AG09319 (cell line): ENCODE measurements at places on chromosomes 5 and 9.

GRCh38 chr5:53360811-53361210 is 119.6 kb upstream of the FST start:
- DNase-seq = peak; percentile 29

- DNase-seq = no peak
Measured at GRCh38 chr9:136520053-136520540, 25.8 kb downstream of the NOTCH1 start.

DNA sequence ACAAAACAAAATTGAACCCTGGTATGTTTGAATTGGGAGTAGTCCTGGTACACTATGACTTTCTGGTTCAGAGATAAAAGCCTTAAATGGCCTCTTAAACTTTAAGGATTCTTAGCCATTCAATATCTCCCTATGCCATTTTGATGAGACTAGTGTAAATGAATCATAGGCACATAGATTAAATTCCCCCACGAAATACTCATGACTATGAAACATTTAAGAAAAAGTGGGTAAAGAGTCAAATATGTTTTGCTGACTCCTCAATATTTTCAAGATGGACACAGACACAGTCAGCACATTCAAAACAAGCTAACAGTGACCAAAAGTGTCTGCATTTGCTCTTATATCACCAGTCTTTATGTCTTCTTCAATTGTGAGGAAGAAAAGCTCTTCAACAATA is 278.3 kb downstream of the PDE4D start:
- no peak for DNase-seq

DNA sequence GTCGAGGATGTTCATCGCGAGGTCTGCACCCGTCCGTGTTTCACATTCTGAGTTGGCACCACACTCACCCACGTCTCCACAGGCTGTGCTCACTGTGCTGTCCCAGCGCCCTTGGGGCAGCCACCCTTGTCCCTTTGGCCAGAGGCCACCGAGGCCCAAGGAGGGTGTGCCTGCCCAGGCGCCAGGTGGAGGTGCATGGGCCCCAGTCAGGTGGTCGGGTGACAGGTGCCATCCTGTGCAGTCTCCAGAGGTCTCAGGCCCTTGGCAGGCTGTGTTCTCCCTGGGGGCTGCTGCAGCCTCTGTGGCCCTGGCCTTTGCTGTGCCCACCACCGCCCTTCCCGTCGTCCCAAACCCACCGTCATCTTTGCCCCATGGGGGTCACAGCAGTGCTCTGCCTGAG is 12.4 kb downstream of the MAN1B1 start:
- no peak for DNase-seq

DNA sequence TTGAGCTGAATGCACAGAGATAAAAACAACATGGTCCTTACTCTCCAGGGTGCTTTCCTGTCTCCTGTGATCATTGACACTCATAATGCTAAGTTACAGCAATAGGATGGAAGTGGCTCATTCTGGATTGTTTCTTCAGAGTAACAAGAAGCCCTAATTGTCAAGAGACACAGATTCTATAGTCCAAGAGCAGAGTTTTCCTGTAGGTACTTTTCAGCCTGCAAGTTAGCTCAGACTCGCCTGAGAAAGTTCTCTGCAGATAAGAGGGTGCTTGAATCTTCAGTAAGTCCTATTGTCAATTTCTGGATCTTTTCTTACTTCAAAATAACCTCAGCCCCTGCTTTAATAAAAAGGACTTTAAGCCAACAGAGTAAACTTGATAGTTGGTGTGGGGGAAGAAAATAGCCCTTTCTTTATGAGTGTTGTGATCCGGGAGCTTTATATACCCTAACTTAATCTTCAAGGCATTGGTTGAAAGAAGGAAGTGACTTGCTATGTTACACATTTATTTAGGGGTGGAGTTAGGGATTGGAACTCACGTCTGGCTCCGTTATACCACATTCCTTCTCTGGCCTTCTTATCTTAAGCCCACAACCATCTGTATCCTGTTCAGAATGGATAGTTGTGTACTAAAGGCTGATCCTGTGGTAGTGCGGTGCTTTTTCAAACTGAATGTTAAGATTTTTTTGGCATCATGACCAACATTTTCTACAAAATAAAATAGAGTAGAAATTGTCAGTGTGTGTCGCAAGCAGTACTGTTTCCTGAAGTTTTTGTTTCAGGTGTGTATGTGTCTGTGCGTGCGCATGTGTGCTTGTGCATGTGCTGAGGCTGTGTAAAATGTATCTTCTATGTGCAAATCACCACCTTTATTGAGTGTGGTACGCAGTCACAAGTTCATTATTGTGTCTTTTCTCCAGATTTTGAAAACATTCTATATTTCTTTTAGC is 173.9 kb downstream of the WDR70 start:
- no peak for DNase-seq
